ENCODE measurements at places on chromosomes 12 and 14.
A peak's percentile ranks its signal among the peaks of the same experiment; 100 is the strongest.

DNA sequence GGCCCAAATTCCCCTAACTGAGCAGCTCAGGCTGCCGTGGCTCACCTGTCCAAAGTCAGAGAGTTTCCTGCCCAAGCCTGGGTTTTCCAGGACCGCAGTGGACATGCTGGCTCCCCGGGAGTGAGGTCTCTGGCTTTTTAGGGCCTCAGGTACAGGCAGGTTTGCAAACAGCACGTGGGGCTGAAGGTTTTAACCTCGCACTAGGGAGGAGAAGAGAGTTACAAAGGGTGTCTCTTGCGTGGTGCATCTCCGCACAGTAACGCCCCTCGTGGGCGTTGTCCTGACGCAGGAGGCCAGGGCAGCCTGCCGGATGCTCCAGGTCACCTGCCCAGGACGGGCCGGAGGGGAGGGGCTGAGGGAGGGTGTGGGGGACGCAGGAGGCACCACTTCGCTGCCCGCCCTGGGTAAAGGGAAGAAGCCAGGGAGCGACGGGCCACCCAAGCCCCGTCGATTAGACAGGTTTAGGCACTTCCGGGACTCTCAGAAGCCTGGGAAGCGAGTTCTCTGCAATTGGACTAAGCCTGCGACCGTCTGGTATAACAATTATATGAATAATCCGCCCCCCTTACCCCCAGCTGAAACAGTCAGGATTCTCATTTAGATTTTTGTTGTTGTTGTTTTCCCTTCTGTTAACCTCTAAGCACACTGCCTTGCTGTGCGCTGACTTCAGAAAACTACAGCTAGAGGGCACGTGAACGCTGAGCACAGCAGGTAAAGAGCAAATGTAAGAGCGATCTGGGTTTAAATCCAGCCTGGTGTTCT, at the start of gene PAH:
PAH (minus strand) TSS at position 219 of the 762 bp plus-strand sequence; CDS start at position 105, 114 bp downstream.
- DNase-seq = no peak

- DNase-seq = no peak
Measured at GRCh38 chr12:95522692-95523091, 28.6 kb downstream of the USP44 start.

- DNase-seq = no peak
Measured at GRCh38 chr12:64293654-64294364, 71.7 kb upstream of the KICS2 start.

DNA sequence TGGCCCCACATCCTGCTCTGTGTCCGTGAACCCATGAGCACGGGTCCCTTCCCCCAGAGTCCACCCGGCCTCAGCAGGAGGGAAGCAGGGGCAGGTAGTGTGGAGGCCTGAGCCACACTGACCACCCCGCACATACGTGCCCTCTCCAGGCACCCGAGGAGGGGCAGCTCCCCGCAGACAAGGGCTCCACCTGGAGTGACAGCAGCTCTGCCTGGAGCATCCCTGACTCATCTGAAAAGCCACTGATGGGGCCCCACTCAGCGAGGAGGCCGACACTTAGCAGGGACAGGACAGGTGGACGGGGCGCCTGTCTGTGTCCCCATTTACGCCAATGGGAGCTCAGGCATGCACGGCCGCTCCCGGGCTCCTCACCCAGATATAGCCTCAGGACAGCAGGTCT, 237.6 kb upstream of the SFSWAP start:
- no peak for DNase-seq

- DNase-seq = peak; percentile 73
Measured at GRCh38 chr12:69623970-69624369, 13.3 kb upstream of the LRRC10 start.

GRCh38 chr12:118046430-118046829, 14.5 kb downstream of the WSB2 start:
- DNase-seq = no peak

DNA sequence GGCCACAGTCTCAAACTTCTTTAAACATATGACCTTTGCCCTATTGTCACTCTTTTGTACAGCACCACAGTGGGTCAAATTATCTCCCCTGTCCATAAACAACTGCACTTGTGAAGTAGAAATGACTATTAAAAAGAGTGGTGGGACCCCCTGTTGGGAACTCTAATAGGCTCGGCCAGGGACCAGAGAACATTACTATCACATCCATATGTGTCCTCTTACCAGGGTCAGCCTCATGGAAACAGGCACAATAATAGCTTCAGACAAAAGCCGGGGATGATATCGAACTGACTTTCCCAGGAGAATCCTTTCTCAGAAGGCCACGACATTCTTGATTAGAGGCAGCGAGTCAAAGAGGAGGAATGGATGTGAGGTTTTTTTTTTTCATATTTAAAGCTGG, 96.6 kb downstream of the NKX2-1 start:
- peak; percentile 61 for DNase-seq

- no peak for DNase-seq
Measured at GRCh38 chr12:131682510-131682895, 28.4 kb upstream of the SFSWAP start.

DNA sequence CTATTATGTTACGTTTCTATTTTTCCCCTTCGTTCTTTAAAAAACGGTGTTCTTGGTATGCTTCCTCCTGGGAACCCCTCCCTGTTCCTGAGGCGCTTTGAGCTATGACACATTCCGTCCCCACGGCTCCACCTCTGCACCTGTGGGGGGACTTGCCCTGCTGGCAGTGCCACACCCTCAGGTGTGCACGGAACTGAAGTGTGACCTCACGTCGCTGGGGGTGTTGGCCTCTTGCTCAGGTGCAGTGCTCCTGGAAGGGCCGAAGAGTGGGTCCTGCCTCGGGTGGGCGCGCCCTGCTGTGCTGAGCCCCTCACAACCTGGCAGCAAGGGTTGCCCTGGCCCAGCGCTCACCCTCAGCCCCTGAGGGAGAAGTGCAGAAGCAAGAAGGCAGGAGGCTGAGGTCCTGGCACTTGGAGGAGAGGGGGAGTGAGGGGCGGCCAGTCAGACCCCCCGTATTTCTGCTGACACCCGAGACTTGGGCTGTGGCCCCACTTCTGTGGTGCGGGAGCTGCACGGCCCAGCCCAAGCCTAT, 4.9 kb downstream of the AMN start:
- no peak for DNase-seq

DNA sequence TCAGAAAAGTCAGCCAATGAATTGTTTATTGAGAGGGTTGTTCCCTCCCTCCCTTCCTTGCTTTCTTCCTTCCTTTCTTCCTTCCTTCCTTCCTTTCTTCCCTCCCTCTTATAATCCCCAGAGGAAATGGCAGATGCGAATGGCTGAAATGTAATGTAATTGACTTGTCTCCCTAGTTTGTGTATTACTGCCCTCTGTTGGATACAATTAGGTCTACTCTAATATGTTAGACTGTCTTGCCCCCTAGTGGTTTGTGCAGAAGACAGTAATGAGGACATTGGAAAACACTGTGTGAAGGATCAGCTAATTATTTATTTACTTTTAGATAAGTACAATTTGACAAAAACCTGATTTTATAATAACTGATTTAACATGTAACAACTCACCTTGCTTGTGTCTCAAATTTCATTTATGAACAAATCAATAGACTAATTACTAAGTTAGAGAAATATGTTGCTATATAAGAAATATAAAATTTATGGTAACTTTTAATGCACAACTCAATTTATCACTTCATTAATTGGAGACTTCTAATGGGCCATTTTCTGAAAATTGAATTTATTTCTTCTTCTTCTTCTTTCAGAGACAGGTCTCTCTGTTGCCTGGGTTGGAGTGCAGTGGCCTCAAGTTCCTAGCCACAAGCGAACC, 229.8 kb upstream of the LRIG3 start:
- DNase-seq = peak; percentile 73

GRCh38 chr12:124738636-124739467, 124.8 kb downstream of the SCARB1 start:
- no peak for DNase-seq

- DNase-seq = no peak
Measured at GRCh38 chr12:29304388-29304787, 76.6 kb downstream of the ERGIC2 start.

GRCh38 chr14:96167224-96168148, 37.2 kb upstream of the BDKRB2 start:
- no peak for DNase-seq

Data from NCI-H1092 (cell line).